ENCODE measurements at places on chromosomes 5 and 9.
A peak's percentile ranks its signal among the peaks of the same experiment; 100 is the strongest.

- DNase-seq, result no peak
Observed at GRCh38 chr5:143748516-143748915, 63.4 kb upstream of the HMHB1 start.

GRCh38 chr9:129865668-129866320 lies 30.5 kb downstream of the USP20 start:
- no peak for DNase-seq

GRCh38 chr9:82549174-82549821 lies 513.6 kb downstream of the RASEF start:
- DNase-seq, result no peak

GRCh38 chr5:38809388-38810359 lies 36.1 kb upstream of the OSMR start:
- peak; percentile 61 for DNase-seq

DNA sequence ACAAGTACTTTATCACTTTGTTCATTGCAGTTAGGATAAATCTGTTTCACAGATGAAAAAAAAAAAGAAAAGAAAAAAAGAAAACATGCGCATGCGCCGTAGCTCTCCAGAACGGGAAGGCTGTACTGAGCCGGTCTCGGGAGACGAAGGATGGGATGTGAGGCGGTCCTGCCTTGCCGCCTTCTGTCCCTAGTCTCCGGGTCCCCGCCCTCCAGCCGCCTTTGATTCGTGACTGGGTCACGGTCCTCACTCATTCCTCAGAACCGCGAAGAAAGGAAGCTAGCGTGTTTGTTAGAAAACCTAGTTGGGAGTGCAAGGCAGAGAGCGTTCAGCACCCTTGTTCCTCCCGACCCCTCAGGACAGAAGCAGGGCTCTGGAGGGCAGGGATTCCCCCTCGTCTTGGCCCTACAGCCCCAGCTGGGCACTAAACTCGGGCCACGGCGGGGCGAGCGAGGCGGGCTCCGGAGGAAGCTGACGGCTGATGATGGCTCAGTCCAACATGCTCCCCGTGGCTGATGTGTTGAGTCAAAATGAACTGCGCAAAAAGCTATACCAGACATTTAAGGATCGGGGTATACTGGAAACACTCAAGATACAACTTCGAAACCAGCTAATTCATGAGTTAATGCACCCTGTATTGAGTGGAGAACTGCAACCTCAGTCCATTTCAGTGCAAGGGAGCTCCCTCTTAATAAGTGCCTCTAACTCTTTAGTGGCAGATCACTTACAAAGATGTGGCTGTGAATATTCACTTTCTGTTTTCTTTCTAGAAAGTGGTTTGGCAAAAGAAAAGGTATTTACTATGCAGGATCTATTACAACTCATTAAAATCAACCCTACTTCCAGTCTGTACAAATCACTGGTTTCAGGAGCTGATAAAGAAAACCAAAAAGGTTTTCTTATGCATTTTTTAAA lies 40.0 kb downstream of the CPLANE1 start:
- no peak for DNase-seq

DNA sequence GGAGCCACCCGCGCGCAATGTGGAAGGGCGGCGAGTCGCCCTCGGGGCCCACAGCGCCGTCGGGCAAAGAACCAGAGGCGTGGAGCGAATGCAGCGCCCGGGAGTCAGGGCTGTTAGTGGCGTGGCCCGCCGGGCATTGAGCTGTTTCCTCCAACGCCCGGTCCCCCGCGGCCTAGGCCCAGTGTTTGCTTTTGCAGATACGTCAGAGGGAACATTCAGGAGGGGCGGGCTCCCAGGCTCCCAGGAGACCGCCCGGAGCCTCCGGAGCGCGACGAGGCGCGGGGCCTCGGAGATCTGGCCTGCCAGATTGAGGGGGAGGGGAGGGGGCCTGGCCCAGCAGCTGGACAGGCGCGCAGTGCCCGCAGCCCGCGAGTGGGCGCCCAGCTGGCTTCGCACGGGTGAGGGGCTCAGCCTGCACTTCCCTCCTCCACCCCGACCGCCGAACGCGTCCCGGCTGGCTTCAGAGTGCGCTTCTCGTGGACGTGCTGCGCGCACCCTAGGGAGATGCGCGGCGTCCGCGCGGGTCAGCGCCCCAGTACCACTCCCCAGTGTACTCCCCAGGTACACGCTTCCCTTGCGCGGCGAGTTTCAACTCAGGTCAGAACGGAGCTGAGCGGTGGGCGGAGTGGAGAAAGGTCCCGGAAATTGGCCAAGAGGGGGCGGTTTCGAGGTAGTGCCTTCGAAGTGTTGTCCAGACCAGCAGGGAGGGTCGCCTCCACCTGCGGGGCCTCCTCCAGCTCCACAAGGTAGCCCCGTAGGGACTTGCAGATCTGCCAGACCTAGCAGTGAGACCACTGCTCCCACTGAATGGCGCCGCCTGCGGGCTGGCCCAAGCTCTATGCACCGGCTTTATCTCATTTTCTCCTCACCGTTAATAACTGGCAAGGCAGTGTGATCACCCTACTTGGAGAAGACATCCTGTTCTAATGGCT lies 130.4 kb downstream of the TMEM174 start:
- peak; percentile 71 for DNase-seq

DNA sequence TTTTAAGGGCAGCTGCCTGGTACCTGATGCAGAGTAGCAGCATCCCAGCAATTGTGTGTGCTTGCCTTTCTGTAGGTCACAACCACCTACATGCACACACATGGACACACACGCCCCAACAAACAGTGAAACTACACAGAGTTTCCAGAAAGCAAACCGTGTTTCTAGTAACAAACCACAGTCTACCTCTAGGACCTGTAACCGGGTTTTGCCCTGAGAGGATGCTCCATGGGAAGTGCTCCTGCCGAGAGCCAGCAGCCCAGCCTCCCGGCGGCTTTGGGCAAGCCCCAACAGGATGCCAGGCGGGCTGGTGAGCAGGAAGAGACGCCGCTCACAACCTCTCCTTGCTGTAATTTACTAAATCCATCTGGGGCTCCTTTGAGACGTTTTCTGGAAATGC lies 4.1 kb upstream of the TCF7 start:
- peak; percentile 13 for DNase-seq

GRCh38 chr9:35070823-35071813 lies 1.3 kb downstream of the VCP start:
- no peak for DNase-seq

GRCh38 chr5:34690301-34690700 lies 34.2 kb downstream of the RAI14 start:
- no peak for DNase-seq

- no peak for DNase-seq
Observed at GRCh38 chr5:38362713-38363112, 104.4 kb downstream of the EGFLAM start.

DNA sequence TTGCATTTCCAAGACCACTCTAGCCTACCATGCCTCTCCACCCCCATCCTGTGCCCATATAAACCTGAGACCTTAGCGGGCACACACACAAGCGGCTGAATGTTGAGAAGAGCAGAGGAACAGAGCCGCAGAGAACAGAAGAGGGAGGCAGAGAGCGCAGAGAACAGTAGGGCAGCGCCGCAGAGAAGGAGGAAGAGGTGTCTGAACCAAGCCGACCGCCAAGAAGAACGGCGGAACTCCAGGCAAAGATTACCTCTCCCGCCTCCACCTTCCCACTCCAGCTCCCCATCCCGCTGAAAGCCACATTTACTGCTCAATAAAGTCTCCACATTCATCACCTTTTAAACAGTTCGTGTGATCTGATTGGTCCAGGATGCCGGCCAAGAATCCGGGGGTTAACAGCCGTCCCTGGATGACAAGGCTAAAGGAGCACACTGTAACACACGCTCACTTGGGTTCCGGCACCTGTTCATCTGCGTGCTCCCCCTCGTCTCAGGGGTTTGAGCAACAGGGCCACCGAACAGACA lies 33.2 kb downstream of the GRIN3A start:
- no peak for DNase-seq

- DNase-seq, result no peak
Observed at GRCh38 chr5:39774605-39775004, 349.8 kb upstream of the DAB2 start.

- no peak for DNase-seq
Observed at GRCh38 chr9:88646539-88647300, 111.7 kb downstream of the NXNL2 start.

DNA sequence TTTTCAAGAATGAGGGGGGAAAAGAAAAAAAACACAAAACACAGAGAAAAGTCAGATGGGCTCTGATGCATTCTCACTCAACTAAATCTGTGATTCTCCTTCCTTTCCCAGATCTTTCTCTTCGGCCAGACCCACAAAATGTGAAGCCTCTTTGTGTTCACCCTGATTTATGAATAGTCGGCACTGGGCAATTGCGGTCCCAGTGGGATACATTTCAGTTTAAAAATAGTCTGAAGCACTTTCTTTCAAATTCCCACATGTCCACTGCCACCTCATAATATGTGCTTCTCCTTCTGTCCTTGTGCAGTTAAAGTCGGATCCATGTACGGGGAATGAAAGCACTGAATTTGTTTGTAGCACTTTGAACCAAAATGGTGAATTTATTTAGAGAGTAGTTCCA lies 995.4 kb upstream of the WWC1 start:
- no peak for DNase-seq

- DNase-seq, result no peak
Observed at GRCh38 chr9:98109052-98109451, 10.0 kb downstream of the TRIM14 start.

GRCh38 chr5:127667926-127668325 lies 19.0 kb downstream of the CTXN3 start:
- no peak for DNase-seq

DNA sequence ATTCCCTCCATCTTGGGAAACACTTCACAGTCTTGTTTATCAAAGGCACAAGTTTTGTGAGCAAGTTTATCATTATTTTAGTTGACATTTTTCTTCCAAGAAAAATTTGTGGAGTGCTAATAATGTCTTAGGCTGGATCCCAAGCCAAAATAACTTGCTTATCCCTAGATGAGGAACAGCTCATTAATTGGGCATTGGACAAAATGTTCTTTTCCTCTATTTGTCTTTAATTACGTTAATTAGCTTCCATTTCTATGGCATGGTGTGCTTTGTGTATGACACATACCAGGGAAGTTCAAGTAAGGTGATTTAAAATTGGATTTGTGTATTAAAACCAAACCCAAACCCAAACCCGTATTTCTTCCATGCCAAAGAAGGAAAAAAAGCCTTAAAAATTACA lies 379.5 kb downstream of the SH3GL2 start:
- DNase-seq, result no peak

GRCh38 chr5:74183041-74183440 lies 457.5 kb downstream of the ENC1 start:
- no peak for DNase-seq

- no peak for DNase-seq
Observed at GRCh38 chr9:70576116-70576515, 161.7 kb upstream of the KLF9 start.

GRCh38 chr5:717143-717542 lies 24.0 kb upstream of the TPPP start:
- DNase-seq, result no peak

DNA sequence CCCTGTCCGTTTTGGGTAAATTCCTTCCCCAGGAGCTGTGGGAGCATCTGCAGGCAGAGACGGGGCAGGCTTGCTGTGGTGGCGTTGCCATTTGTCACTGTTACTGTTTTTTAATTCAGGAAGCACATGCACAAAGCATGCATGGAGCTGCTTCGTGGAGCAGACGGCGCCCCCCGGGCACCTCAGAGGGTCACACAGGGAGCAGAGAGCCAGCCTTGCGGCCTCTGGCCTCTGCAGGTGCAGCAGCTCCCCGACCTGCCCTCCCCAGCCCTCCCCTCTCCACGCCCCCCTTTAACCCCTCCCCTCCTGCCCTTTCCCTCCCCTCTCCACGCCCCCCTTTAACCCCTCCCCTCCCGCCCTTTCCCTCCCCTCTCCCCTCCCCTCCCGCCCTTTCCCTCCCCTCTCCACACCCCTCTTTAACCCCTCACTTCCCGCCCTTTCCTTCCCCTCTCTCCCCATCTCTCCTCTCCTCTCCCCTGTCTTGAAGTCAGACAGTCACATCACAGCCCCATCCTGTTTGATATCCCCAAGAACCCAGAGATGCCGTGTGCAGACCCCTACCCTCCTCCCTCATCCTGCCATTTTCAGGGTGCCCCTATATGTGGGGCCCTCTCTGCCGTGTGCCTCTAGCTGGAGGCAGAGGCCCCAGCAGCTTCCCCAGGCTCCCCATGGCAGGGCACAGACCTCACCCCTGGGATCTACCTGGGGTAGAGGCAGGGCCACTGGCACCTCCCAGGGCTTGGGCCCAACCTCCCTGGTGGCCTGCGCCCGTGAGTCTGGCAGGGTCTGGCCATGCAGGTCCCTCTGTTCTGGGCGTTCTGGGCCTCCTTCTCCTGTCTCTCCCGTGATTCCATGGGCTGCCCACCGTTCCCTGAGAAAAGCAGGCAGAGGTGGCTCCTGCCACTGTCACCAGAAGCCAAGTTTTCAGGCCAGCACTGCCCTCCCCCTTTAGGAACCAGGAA lies 29.6 kb upstream of the UBAC1 start:
- DNase-seq, result peak; percentile 89

DNA sequence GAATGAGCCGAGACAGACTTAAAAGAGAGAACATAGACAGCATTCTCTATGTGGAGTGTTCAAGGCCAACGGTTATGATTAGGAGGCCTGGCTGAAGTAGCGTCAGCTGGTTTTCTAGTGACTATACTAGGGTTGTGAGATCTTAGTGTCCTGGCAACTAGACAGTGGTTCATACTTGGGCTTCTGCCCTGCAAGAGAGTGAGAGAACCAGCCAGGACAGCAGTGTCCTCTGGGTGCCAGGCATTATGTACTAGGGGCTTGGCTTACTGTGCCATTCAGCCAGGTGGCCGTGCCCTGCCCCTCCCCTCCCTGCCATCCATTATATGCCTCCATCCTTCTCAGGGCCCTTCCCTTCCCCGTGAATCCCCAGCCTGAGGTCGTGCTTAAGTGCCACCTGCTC lies 56.8 kb downstream of the TRIO start:
- DNase-seq, result peak; percentile 48

DNA sequence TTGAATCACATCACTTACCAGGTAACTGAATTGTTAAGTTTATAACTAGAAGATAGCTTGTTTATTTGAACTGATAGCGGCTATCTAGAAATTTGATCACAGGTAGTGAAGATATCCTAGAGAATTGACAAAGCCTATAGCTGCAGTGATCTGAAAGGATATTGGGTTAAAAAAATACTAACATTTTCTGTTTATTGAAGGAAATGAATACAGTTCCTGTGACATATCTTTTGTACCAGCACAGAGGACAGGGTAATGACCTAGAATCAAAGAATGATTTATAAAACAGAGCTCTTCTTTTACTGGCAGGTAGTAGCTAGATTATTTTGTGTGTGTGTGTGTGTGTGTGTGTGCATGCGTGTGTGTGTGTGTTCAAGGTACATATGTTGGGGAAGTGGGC lies 94.8 kb downstream of the RAB3C start:
- DNase-seq, result no peak

DNA sequence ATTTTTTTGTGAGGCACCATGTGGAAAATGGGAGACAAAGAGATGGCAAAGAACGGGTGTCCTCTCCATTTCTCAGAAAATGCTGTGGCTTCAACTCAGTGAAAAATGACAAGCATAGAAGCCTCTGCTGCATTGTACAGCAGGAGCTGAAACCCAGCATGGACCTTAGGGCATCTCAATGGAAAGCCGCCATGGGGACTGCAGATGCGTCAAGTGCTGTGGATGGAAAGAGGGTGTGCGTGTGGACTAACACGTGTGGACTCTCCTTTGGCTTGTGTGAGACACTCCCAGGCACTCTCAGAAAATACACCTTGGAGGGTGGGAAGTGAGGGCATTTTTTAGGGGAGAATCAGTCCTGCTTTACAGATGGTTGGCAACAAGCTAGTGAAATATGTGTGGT lies 2.2 kb upstream of the GLRX start:
- no peak for DNase-seq

Measured in NCI-H345 (cell line).